ENCODE measurements at places on chromosomes 4 and X. TPM values are rescaled to one million over a fixed set of nuclear protein-coding genes. Genes with fewer than 3 reads are reported as not detected.

GRCh38 chr4:65983061-65983460 lies 312.8 kb upstream of the EPHA5 start:
- DNase-seq: no peak

Gene MAGEB2
- not detected for total RNA-seq

GRCh38 chr4:185437809-185438208 lies 12.0 kb upstream of the UFSP2 start:
- no peak for DNase-seq

Gene PF4V1
- total RNA-seq: not detected

GRCh38 chr4:113785781-113786180 lies 24.2 kb upstream of the CAMK2D start:
- no peak for DNase-seq

- DNase-seq: no peak
These were observed 6.3 kb downstream of the GSTCD start for GRCh38 chr4:105714932-105715331.

GRCh38 chr4:168759959-168760527 lies 250.0 kb downstream of the CBR4 start:
- no peak for DNase-seq

- DNase-seq: no peak
These were observed 160.0 kb downstream of the EFNB1 start for GRCh38 chrX:68988865-68989264.

- DNase-seq: no peak
These were observed 694.2 kb upstream of the TENM3 start for GRCh38 chr4:181548873-181549575.

GRCh38 chr4:120773641-120774040 lies 148.9 kb downstream of the PRDM5 start:
- no peak for DNase-seq

Gene F8A1
- 31.7 TPM for total RNA-seq

DNA sequence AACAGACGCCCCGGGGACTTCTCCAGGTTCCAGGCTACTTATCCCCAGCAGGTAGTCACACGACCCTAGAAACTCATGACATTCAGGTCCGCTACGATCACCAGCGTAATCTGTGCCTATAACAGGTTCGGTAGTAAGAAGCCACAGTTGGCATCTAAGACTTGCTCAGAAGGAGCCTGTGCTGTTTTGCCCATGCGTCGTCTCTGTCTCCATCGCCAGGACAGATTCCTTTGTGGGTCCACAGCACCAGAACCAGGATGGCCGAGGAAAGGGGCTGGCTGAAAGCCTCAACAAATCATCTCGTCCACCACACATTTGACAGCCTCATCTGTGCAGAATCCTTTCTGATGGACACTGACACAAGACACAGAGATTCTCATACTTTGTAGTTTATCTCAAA lies 319.5 kb upstream of the AGA start:
- DNase-seq: no peak

DNA sequence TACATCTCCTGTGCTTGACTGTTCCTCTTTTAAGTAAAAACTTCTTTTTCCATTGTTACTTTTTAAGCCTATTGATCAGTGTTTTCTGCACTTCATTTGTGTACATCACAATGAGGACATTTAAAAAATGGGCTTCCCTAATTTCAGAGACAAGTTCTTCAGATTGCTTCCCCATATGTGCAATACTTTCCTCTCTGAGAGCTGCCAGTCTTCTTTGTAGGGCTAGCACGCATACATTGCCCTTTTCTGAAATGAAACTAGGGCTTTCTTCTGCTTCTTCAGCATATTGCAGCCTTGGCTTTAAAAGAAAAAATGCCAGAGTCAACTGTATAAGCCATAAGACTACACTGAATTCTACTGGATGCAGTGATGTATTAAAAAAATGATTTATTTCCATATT lies 37.8 kb downstream of the FAT4 start:
- no peak for DNase-seq

- no peak for DNase-seq
These were observed 94.7 kb downstream of the TMEM131L start for GRCh38 chr4:153560908-153561307.

GRCh38 chr4:185283723-185284122 lies 74.3 kb downstream of the SNX25 start:
- DNase-seq: no peak

GRCh38 chr4:153735906-153736461 lies 23.8 kb downstream of the RNF175 start:
- no peak for DNase-seq

GRCh38 chr4:87188048-87188447 lies 32.4 kb downstream of the KLHL8 start:
- DNase-seq: no peak

Gene SRPX2
- total RNA-seq: 9.2 TPM

- DNase-seq: no peak
These were observed 79.7 kb upstream of the LSM6 start for GRCh38 chr4:146095860-146096259.

Gene GNRHR
- not detected for total RNA-seq

All from mucosa of gallbladder (tissue), 1 donor.